ENCODE measurements at places on chromosomes 12 and 14.

GRCh38 chr12:126430921-126431320 is 1365.7 kb downstream of the AACS start:
- DNase-seq, result no peak

GRCh38 chr14:52304248-52304904 is 9.7 kb upstream of the PTGER2 start:
- DNase-seq, result no peak

- no peak for DNase-seq
Observed at GRCh38 chr14:89743828-89744227, 210.7 kb downstream of the EFCAB11 start.

DNA sequence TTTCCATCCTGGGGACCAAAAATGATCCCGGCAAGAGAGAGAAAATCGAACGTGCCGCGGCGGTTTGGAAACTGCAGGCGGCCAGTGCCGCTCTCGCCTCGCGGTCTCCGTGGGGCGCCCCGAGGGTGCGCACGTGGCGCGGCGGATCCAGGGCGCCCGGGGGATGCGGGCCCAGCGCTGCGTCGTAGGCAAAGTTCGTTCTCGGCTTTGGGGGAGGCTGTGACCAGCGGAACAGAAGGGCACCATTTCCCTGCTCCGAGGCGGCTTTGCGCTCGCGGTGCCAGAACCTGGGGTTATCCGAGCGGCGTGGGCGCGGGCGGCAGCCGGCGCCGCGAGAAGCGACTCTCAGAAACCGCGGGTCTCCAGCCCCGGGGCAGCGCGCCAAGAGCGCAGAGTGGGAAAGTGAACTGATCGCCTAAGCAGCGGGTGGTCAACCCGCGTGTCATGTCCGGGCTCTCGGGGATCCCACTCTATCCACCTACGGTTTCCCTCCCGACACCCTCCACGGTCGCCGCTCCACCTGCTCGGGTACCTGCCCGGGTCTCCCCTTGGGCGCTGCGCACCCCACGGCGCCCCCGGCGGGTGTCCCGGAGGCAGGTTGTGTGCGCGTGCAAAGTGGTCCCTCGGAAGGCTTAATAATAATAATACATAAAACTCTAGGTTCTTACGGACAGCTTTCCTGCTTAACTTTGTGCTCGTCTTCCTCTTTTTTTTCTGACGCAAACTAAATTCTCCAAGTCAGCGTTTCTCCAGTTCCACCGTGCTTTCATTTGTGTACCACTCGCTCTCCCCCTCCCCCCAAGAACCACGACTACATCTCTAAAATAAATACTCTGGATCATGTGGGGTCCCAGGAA is 1.2 kb downstream of the ESRRB start:
- no peak for DNase-seq

DNA sequence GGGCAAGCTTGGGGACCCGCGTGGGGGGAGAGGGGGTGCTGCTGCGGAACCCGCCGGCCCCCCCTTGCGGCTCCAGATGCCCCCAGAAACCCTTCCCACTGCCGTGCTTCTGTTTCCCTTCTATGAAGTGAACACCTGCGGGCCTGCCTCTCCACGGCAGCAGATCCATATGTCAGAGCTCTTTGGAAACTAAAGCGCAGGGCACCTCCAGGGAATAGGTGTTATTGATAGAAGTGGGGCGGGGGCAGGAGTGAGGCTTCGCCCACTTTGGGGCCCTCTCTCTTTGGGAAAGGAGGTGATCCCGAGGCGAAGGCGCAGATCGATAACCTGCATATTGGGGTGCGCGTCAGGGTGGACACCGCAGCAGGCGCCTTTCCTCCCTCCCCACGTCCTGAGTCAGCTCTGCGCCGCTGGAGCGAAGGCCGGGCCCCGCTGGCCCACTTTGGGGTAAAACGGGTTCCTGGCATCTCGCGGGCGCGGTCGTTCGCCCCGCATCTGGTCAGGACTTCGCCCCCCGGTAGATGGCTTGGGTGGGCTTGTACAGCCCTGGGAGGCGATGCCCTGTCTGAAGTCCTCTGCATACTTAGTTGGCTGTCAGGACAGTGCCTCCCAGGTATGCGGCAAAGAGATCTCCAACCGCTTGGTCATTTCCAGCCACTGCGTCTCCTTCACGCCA is 524 bp downstream of the KMT5A start:
- DNase-seq, result no peak

DNA sequence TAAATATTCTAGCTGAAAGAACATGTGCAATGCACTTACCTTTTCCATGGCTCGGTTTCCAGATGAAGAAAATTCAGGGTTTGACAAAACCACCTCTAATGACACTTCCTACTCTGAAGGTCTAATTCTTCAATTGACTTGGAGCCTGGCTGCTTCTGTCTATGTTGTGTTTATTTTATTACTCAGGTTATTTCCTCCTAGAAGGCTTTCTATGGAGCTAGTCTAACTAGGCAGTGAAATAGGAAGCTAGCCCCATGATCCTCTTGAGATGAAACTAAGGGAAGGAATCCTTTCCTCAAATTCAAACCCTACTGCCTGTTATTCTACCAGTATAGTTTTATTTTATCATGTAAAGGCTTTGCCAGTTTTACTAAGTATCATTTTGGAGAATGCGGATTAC is 20.9 kb upstream of the IFNG-AS1 start:
- no peak for DNase-seq

DNA sequence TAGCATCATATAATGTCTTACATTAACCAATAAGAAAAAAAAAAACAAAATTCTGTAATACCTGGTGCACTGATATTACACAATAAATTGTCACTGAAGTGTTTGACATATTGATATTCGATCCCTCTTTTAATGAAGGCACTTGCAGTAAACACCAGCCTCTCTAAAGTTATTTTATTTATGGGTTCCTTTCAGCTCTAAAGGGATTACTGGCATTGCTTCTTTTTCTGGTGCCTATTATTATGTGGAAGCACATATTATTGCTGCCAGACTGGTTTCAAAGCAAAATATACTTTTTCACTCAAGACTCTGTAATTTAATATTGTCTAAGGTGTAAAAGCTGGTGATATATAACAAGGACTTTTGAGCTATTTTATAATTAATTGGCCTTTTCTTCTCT is 1090.5 kb downstream of the TRHDE start:
- DNase-seq, result no peak

DNA sequence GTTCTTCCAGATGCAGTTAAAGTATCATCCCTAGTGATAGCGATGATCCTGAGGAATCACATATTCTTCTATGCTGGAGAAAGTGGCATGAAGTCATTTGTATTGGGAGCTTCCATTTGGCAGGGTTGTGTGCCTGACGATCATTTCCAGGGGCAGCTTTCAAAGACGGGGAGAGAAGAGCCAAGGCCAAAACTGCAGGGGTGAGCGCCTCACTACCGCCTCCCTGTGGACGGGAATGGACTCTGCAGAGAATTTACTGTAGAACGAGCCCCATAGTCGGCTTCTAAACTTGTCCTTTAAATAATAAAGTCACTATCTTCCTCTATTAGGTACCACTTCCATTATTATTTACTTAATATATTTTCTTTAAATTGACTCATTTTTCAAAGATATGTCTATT is 555.9 kb upstream of the TMEM132C start:
- DNase-seq, result no peak

- no peak for DNase-seq
Observed at GRCh38 chr12:37666069-37666781, 650.3 kb upstream of the ALG10B start.

- DNase-seq, result no peak
Observed at GRCh38 chr12:131437706-131438492, 273.0 kb upstream of the SFSWAP start.

- DNase-seq, result no peak
Observed at GRCh38 chr12:45235087-45236025, 19.5 kb downstream of the ANO6 start.

GRCh38 chr12:13052421-13052820 is 8.2 kb downstream of the FAM234B start:
- DNase-seq, result no peak

DNA sequence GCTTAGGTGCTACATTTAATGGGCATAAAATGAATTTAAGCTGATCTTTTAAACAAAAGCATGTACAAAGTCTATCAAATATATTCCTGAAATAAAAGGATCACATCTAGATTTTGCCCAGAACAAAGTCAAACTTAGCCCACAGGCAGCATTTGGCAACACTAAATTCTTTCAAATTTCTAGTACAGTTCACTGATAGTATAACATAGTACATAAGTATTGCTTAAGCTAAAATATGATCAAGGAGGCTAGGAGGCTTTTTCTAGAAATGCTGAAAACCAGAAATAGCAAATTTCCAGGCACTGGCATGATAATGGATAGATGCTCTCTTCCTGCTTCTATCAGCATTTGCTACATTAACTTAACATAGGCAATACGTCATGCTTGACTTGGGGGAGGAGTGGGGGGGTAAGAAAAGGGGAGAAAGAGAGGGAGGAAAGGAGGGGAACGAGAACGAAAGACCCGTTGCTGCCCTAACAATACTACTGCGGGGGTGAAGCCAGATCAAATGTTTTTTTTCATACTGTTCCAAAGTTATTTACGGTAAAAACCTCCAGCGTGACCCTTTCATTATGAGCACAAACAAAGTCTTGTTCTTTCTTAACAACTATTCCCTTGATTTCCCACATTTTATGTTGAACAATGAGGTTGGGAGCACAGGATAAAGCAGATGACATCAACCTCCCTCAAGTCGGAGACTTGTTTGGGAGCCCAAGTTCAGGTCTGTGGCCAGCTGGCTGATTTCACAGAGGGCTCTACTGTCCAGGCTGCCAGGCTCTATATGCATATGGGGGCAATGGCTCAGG is 10.6 kb downstream of the TMED10 start:
- DNase-seq, result no peak

- no peak for DNase-seq
Observed at GRCh38 chr12:51949342-51950030, 2.0 kb upstream of the ACVR1B start.

GRCh38 chr12:45644541-45644940 is 85.0 kb upstream of the ARID2 start:
- no peak for DNase-seq

GRCh38 chr12:19110221-19110940 is 19.2 kb upstream of the PLEKHA5 start:
- no peak for DNase-seq

- no peak for DNase-seq
Observed at GRCh38 chr14:99287269-99287942, 15.4 kb upstream of the BCL11B start.

DNA sequence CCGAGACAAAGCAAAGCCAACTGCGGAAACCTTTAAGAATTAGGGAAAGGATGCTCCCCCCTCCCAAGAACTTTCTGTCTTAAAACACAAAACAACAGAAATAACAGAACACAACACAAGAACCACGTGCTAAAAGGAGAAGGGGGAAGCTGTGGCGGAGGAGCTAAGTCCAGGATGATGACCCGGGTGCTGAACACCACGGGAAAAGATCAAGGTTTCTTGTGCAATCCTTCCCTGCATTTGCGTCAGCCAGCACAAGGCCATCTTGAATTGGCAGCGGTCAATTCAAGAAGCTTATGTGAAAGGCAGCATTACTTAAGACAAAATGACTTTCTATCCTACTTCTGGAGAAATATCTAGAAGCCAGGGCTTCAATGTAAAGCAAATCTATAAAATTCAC is 11.0 kb upstream of the CREBL2 start:
- no peak for DNase-seq

DNA sequence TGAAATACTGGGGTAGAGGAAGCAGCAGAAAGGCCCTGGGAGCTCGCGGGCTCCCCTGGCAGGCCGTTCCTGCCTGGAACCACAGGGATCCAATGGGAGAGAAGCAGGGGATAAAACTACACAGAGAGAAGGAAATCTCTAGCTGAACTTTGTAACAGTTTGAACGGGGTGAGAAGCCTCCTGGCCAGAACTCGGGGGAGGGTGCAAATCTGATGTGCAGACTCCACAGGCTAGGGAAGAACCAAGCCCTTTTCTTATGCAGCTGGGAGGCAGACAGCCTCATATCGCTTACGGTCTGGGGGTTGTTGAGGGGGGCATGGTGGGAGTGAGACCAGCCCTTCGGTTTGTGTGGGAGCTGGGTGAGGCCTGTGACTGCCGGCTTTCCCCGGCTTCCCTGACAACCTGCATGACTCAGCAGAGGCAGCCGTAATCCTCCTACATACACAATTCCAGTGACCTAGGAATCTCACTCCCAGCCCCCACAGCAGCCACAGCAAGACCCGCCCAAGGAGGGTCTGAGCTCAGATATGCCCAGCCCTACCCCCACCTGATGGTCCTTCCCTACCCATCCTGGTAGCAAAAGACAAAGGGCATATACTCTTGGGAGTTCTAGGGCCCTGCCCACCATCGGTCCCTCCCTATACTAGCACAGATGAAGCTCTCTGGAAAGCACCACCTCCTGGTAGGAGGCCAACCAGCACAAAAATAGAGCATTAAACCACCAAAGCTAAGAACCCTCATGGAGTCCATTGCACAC is 143.0 kb downstream of the TMTC1 start:
- DNase-seq, result no peak

GRCh38 chr12:537772-538171 is 78.0 kb downstream of the B4GALNT3 start:
- no peak for DNase-seq

DNA sequence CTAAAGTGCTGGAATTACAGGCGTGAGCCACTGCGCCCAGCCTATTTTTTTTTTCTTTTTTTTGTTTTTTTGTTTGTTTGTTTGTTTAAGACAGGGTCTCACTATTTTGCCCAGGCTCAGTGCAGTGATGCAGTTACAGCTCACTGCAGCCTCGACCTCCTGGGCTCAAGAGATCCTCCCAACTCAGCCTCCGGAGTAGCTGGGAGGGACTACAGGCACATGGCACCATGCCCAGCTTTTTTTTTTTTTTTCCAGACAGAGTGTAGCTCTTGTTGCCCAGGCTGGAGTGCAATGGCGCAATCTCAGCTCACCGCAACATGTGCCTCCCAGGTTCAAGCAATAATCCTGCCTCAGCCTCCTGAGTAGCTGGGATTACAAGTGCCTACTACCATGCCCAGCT is 5.8 kb upstream of the ITFG2 start:
- DNase-seq, result no peak

DNA sequence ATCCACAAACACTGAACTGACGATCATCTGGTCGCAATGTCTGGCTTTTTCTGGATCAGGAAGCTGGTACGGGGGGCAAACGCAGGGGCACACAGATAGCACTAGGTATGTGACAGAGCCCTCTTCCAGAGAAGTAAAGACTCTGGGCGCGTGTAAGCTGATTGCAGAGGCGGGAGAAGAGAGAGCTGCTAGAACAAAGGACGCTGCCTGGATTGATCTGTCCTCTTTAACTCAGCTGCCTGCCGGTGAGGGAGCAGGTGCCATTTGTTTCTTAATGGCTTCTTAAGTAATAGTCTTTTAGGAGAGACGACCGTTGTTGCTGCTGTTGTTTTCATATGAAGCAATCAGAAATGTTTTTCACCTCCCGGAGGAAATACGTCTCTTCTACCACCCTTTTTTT is 77.3 kb downstream of the GLT1D1 start:
- DNase-seq, result no peak

All from NCI-H446 treated with DMSO at 0.1 percent for 48 hours (cell line).